Pancreas (tissue), 10 donors: ENCODE measurements at places on chromosomes 7 and 10. TPM values are rescaled to one million over a fixed set of nuclear protein-coding genes. Genes with fewer than 3 reads are reported as not detected.
A peak's percentile ranks its signal among the peaks of the same experiment; 100 is the strongest.

DNA sequence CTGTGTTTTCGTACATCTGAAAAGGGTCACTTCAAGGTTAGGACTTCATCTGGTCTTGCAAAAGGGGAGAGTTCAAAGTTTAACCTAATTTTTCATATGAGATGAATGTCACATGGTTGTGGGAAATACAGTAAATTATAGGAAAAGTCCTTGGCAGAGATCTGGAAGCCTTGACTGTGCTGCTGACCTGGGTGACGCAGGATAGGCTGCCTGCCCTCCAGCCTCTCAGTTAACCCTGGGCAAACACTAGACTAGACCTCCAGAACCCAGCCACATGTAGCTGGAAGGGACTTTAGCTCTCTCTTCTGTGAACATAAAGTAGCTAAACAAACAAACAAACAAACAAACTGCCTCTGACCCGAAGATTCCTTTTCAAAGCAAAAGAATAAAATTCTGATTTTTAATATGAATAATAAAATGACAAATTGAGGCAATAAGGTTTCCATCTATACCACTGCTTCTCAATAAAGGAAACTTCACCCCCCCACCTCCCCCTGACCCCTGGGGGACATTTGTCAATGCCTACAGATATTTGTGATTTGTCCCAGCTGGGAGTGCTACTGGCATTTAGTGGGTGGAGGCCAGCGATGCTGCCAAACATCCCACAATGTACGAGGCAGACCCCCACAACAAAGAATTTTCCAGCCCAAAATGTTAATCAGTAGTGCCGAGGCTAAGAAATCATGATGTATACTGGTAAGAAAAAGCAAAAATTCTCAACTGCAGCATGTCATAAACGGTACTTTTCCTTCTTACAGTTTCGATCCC is 75.2 kb upstream of the PRR15 start:
- no peak for DNase-seq

DNA sequence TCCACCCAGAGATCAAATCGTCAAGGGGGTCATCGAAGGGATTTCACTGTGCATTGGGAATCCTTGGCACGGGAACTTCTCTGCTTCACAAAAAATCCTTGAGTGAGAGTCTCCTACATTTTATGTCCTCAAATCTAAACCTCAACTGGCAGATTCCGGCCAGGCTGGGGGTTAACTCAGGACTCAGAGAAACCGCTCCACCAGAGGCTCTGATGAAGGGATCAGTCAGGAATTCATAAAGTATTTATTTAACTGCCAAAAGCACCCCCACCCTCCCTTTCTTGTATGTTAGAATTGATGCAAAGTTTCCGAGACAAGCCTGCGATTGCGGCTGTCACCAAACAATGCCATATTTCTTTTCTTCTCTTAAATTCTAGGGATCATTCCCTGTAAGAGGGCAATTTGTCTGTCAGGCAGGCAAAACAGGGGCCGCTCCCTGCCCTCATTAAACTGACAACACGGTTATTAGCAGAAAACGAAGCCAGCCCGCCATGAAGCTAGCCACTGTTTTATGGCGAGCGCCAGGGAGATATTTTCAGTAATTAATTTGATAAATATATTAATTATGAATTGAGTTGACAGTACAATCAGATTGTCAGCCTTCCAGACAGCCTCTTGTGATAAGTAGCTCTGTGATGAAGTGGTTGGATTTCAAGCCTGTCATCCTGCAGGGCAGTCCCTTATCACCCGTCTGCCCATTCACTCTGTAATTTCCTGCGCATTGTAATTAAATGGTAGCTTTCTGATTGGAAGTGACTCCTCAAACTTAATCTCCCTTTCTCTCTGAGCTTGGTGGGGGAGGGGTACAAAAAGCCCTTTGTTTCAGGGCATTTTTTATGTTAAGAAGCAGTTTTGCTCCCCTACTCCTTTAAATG is 153.0 kb upstream of the GPR26 start:
- no peaks in the 10 kb centered on the region for H3K27me3 ChIP-seq
- no peak overlapping the region for H3K4me3 ChIP-seq
- H3K36me3 ChIP-seq, result no peaks in the 10 kb centered on the region
- no peak for DNase-seq
- no peak overlapping the region for H3K27ac ChIP-seq

GRCh38 chr7:22318376-22318775 is 38.6 kb downstream of the RAPGEF5 start:
- DNase-seq, result no peak
- no peaks in the 10 kb centered on the region for H3K4me1 ChIP-seq
- H3K36me3 ChIP-seq, result no peaks in the 10 kb centered on the region

- no peaks in the 10 kb centered on the region for H3K36me3 ChIP-seq
- H3K4me1 ChIP-seq, result peaks cover 20% of the 10 kb centered on the region
- no peaks in the 10 kb centered on the region for H3K27me3 ChIP-seq
- DNase-seq, result no peak
- no peak overlapping the region for H3K4me3 ChIP-seq
- H3K27ac ChIP-seq, result peak overlapping the region; percentile 13
These were observed 4.8 kb downstream of the AKAP9 start for GRCh38 chr7:91945476-91945875.

DNA sequence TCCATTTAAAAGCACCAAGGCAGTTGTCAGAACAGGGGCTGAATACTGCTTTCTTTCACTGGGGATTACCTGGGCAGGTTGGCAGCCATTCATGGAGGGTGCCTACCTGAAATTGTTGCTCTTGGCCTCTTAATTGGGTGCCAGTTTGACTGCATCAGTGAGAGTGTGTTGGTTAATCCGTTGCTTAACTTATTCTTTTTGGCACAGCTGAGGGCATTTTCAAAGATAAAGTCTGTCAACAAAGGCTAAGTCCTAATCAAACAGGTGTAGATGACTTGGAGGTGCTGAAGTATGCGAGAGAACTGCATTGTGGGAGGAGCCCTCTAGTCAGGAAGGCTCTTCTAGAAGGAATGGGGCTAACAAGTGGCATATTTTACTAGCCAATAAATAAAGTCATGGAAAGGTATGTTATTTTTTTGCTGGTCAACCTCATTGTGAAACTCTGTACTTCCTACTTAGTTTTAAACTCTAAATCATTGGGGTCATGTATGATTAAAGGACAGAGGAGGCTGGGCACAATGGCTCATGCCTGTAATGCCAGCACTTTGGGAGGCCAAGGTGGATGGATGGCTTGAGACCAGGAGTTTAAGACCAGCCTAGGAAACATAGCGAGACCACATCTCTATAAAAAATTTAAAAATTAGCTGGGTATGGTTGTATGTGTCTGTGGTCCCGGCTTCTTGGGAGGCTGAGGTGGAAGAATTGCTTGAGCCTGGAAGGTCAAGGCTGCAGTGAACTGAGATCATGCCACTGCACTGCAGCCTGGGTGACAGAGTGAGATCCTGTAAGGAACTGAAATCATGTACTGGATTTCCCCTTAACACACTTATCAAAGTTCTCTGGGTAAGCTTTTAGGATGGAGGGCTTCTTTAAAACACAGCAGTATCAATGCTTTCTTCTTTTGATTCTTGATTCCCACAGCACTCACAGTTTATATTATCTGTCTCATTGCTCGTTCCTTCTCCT is 134.1 kb downstream of the LRMDA start:
- H3K4me1 ChIP-seq, result peaks cover 4% of the 10 kb centered on the region
- DNase-seq, result no peak
- no peak overlapping the region for H3K27ac ChIP-seq
- H3K4me3 ChIP-seq, result no peak overlapping the region
- no peaks in the 10 kb centered on the region for H3K27me3 ChIP-seq

- no peaks in the 10 kb centered on the region for H3K27me3 ChIP-seq
- no peak for DNase-seq
- H3K4me1 ChIP-seq, result no peaks in the 10 kb centered on the region
These were observed 57.5 kb upstream of the WIPI2 start for GRCh38 chr7:5132539-5132938.

GRCh38 chr10:74888962-74889661 is 62.7 kb downstream of the KAT6B start:
- no peak overlapping the region for H3K4me3 ChIP-seq
- H3K27me3 ChIP-seq, result no peaks in the 10 kb centered on the region
- H3K4me1 ChIP-seq, result peaks cover 25% of the 10 kb centered on the region
- H3K27ac ChIP-seq, result no peak overlapping the region
- peak; percentile 22 for DNase-seq

The ATRNL1 gene
- polyA plus RNA-seq, result 0.91 TPM

The LDB1 gene
- 26.2 TPM for polyA plus RNA-seq

The CCL24 gene
- not detected for polyA plus RNA-seq

The TFR2 gene
- polyA plus RNA-seq, result 1.2 TPM

The ARL5B gene
- polyA plus RNA-seq, result 2.1 TPM

The C10orf62 gene
- polyA plus RNA-seq, result 0.95 TPM
